NCI-H524 treated with DMSO at 0.1 percent for 48 hours (cell line): ENCODE measurements at places on chromosomes 11 and 22.

DNA sequence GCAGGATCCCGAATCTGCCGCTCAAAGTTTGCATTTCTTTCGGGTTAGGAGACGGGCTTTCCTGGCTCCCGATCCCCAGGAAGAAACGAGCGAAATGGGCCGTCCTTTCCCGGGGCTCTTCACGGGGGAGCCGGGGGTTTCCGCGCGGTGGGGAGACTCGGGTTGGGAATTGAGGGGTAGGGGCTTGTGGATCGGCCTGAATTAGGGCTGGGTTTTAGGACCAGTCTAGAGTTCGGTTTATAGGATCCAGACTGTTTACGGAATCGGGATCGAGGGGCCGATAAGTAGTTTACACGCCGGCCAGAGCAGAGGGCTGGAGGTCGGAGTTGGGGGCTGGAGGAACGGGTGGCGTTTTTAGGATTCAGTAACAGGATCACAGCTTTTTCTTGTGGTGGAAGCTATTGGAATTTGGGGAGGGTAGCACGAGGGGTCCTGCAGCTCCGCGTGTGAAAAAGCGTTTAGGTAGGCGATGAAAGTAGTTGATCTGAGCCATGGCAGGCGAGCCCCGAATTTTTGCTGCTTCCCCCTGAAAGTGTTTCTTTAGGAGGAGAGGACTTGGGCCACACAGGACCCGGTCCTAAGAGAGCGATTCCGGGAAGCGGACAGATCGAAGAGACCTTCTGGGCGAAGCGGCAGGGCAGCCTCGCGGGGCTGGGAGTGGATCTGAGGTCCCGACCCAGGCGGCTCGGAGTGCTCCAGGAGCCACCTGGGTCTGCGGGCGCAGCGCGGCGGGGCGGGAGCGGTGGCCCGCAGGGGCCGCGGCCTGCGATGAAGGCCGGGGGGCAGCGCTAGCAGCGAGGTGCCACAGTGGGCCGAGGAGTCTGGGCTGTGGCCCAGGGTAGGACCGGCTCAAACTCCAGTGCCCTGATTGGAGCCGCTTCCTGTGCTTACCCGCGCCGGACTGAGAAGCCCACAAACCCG is 1.6 kb downstream of the PKNOX2 start:
- no peak for DNase-seq

DNA sequence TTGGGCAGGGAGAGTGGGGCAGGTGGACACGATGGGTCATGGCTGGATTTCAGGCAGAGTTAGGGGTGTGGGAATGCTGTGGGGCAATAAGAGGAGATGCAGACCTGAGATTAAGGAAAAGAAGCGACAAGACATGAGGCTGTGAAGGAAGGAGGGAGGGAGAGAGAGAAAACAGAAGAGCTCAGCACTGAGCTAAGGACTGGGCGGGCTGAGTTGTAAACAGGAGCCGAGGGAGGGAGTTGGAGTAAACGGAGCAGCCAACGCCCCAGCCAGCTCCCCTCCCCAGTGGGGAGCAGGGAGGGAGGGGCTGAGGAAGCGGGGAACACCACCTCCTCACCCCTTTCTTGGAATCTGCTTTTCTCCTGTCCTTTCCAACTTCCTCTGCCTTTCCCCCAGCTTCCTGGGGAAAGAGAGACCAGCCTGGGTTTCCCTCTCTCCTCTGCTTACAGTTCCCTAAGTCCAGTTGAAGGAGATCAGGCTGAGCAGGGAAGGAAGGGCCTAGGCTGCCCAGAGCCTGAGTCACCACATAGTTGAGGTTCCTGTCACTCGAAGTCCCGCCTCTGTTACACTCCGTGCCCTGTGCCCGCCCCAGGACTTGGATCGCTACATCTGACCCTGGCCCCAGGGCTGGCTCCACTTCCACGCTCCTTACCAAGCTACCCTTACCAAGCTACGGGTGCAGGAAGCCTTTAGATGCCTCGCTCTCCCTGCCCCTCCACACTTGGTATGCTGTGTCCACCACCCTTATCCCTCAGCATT is 6.7 kb upstream of the AHNAK start:
- DNase-seq = no peak

- no peak for DNase-seq
Measured at GRCh38 chr11:65595131-65595530, 469 bp downstream of the KCNK7 start.

- DNase-seq = no peak
Measured at GRCh38 chr11:67309661-67310061, 6.3 kb downstream of the SSH3 start.

DNA sequence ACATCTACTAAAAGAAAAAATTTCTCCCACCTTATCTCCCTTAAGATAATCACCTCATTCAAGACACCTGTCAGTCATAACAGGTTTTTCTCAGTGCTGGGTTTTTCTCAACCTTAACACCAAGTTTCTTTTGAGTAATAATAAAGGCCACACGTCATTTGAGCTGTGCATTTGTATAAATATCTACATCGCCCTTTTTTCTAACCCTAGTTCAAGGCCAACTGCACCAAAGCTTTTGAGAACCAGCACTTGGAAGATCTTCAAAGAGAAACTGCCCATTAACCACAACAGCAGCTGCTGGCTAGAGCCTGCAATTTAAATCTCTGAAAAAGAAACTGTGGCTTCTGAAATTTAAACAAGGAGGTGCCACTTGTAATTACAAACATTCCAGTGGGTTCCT is 6.9 kb downstream of the CADM1 start:
- no peak for DNase-seq

GRCh38 chr22:19915287-19915954 is 26.2 kb upstream of the COMT start:
- DNase-seq = no peak

DNA sequence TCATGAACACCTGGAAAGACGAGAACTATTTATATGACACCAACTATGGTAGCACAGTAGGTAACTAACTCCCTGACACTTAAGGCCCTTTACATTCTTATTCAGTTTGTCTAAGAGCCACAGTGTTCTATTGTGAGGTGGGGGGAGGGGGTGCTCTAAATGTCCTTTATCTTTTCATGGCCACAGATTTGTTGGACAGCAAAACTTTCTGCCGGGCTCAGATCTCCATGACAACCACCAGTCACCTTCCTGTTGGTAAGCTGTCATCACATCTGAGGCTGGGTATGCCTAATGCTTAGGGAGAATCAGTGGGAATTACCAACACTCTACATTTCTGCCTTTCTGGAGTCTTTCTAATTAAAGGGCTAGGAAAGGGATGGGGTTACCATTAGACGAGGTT is 30.7 kb downstream of the EHF start:
- no peak for DNase-seq

GRCh38 chr22:23574371-23574811 is 5.7 kb downstream of the IGLL1 start:
- no peak for DNase-seq

DNA sequence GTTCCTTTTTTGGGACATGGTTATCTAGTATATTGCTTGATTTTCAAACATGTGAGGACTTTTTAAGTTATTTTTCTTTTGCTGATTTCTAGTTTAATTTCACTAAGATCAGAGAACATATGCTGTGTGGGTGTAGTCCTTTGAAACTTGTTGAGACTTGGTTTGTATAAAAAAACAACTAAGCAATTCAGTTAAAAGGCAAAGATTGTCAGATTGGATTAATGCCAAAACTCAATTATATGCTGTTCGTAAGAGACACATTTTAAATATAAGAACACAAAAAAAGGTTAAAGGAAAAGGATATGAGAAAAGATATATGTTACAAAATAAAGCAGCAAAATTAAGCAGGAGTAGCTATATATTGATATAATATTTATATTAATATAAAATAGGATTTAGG is 17.8 kb upstream of the RRM1 start:
- DNase-seq = no peak
